ENCODE measurements at places on chromosomes 6 and 20.

GRCh38 chr6:39515006-39515405 is 192.5 kb upstream of the KCNK16 start:
- no peak for DNase-seq

DNA sequence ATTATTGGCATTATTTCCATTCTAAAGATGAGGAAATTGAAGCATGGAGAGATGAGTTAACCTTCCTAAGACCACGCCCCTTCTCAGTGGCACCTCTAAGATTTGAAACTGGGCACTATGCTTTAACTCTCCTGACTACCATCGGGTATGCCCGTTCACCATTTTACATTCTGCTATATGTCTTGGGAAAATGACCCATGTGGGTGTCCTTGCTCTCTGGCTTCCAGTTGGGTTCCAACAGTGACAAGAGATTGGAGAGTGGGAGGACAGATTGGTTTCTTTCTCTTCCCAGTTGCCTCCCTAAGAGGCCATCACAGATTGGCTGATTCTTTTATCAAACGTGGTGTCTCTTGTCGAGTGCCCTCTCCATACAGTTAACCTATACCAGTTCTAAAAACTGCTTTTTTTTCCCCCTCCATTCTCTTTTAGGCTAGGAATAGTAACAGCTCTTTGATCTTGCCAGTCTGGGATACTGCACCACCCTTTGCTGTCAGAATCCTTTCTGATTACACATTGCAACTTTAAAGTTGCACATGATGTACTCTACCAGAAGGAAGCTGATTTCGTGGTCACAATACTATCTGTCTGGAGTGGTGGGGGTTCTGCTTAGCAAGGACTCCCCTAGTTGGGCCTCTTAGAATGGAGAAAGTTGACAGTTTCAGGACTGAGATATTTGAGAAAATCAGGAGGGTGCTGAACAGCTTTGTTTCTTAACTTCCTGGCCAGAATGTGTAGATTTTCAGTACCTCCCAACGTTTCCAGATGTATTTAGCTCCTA is 88.0 kb upstream of the ELOVL5 start:
- DNase-seq = no peak

DNA sequence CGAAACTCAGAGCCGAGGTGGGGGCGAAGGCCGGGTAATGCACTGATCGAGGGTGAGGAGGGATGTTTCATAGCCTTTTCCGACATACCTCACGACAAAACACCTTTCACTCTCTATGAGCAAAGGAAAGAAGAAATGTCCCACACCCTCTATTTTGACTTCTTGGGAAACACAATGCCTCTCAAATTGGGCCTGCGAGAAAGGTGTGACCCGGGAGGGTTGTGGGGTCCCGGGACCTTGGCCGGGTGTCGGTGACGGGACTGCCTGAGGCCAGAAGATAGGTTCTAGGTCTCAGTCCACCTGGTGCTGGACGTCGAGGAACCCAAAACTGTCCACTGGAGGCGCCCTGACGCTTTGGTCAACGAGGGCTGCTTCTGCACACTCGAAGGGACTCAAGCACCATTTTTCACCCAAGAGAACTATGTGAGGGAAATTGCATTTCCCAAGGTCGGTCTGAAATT is 41.1 kb upstream of the OSTM1 start:
- DNase-seq = peak; percentile 16

- no peak for DNase-seq
These were observed 217.1 kb downstream of the ALDH8A1 start for GRCh38 chr6:134732763-134733162.

GRCh38 chr6:149305372-149305771 is 12.1 kb upstream of the TAB2 start:
- DNase-seq = no peak

DNA sequence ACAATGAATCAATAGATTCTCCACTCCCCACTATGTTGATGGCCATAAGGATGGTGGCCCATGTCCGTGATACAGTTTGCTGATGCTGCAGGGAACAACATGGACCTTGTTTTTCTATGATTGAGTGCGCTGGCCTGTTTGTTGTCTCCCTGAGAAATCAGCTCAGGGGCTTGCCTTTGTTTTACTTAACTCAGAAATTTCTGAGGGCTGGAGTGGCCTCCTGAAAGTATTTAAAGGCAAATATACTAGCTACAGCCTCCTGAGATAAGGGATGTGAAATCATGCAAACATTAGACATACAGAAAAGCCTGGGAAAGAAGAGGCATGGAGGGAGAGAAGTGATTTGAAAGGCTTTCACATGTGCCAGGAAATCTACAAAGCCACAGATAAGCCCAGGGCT is 170.3 kb upstream of the FLRT3 start:
- no peak for DNase-seq

DNA sequence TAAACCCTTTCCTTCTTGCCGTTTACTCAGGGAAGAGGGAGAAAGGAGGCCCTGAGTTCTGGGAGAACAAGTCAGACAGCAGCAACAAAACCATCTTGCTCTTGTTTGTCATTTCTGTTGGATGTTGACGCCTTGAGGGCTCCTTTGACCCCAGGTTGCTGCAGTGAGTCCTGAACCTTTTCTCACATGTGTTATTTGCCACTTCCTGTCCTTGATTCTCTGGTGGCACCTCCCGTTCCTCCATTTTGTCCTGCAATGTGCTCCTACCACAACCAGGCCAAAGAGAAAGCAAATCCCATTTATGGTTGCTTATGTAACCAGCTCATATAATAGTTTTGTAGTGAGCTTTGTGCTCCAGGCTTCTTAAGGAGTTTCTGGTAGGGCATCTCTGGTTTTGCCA is 66.6 kb upstream of the ADGRF4 start:
- no peak for DNase-seq

- DNase-seq = no peak
These were observed 10.6 kb downstream of the MTCH1 start for GRCh38 chr6:36975231-36976006.

- DNase-seq = no peak
These were observed 52.5 kb downstream of the SSR1 start for GRCh38 chr6:7260291-7261031.

- peak; percentile 13 for DNase-seq
These were observed 115.2 kb upstream of the NXT1 start for GRCh38 chr20:23235173-23236027.

- DNase-seq = no peak
These were observed 102.0 kb downstream of the PSMB1 start for GRCh38 chr6:170450916-170451761.

DNA sequence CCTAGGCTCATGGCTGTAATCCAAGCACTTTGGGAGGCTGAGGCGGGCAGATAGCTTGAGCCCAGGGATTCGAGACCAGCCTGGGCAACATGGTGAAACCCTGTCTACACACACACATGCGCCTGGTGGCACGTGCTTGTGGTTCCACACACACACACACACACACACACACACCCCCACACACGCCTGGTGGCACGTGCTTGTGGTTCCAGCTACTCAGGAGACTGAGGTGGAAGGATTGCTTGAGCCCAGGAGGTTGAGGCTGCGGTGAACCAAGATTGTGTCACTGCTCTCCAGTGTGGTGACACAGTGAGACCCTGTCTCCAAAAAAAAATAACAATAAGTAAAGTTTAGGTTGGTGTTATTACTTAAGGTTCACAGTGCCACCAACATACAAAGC is 165.8 kb downstream of the ZFAND3 start:
- DNase-seq = no peak

DNA sequence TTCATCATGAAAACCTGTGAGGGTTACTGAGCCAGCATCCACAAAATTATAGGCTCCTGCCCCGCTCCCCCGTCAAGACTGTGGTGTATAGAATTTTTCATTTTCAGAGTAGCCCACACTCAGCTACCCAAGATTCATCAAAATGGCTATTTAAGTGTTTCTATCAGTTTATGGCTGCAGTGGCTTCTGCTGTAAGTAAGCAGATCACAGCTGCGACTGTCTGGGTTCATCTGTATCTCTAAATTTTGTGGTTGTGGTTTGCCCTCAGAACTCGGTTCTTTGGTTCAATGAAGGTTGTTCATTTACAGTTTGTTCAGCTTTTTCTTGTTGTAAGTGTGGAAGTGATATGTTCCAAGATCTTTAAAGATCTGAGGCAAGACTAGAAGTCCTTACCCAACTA is 284.2 kb downstream of the DOK5 start:
- no peak for DNase-seq

DNA sequence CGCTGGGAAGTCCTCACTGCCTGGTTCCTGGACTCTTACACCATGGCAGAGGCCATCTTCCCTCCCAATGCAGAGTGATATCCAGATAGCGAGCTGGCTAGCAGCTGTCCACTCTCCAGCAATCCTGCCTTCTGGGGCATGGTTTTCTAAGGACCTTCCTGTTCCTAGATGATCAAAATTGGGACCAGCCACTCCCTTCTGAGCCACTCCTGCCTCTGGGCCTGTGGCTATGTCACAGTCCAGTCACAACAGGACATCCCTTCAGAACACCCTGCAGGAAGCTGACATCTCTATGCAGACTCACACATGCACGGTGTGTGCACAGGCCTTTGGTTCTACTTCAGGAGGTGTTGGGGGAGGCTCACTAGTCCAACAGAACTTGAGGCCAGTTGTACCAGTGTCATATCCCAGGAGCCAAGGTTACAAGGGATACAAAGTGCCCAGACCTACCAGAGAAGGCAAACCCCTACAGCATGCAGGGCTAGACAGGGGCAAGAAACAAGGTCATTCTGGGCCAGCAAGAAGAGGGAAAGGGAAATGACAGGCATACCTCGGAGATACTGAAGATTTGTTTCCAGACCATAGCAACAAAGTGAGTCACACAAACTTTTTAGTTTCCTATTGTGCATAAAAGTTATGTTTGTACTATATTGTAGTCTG is 2.7 kb upstream of the MCCD1 start:
- DNase-seq = no peak

- no peak for DNase-seq
These were observed 6.4 kb downstream of the CCND3 start for GRCh38 chr6:41935193-41935574.

DNA sequence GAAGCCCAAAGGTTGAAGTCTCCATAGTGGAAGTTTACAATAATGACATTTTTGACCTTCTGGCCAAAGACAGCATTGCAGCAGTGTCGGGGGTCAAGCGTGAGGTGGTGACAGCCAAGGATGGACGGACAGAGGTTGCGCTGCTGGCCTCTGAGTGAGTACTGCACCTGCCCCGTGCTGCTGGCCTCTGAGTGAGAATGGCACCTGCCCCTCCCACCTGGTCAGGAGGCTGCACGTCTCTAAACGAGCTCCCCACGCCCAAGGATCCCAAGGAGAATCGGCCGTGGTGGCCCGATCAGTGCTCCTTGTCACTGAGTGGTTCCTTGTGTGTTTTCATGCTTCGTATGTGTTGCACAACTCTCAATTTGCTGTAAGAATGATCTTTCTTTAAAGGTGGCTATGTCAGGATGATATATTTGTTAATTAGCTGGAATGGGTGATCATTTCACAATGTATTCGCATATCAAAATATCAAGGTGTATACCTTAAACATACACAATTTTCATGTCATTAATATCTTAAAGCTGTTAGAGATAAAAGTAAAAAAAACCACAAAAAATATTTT is 40.4 kb downstream of the FRMD1 start:
- DNase-seq = no peak

- no peak for DNase-seq
These were observed 111.1 kb upstream of the MCHR2 start for GRCh38 chr6:100105138-100105537.

GRCh38 chr20:52399352-52399751 is 207.8 kb upstream of the ZFP64 start:
- DNase-seq = no peak

- no peak for DNase-seq
These were observed 397.3 kb upstream of the NRSN1 start for GRCh38 chr6:23728707-23729106.

GRCh38 chr6:125477156-125477555 is 175.4 kb upstream of the HDDC2 start:
- no peak for DNase-seq

GRCh38 chr6:107600121-107600520 is 110.2 kb downstream of the SOBP start:
- no peak for DNase-seq

DNA sequence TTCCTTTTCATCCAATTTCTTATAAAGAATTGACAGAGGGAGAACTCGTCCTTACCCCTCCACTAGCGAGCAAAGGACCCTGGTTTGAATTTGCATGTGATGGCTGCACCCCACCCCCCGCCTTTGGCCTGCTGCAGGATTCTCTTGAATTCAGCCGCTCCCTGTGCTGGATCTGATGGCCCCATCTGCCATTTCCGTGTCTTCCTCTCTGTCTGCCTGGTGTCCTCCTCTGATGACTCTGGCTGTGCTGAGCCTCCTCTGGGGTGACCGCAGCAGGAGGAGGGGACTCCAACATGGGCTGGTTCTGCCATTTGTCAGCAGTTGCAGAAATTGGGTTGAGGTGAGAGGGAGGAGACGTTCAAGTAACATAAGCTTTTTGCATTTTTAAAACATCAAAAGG is 188.8 kb downstream of the DLL1 start:
- DNase-seq = no peak

DNA sequence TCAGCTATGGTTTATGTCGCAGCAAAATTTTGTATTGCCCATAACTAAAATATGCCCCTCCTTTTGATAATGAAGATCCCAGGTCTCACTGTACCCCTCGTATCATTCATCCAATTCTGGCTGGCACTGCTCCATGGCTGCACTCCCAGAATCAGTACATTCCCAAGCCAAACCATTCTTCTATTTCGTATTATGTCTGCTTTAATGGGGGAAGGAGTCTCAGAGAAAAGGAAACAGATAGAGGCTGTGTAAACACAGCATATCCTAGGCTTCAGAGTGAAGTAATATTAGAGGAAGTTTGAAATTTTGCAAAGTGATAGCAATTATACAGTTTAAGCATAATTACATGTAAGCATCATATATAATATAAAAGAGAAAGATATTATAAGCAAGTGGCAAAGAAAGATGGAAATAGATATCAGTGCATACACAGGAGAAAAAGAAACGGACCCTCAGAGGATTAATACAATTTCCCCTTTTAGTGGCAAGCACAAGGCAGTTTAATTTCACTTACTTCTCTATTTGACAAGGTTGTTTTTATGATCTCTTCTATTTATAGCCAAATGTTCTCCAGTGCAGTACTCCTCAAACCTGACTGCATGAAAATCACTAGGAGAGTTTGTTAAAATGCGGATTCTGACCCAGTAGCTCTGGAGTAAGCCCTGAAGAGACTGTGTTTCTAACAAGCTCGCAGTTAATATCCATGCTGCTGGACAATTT is 56.5 kb upstream of the TENT5A start:
- peak; percentile 15 for DNase-seq

GRCh38 chr20:49854190-49854875 is 41.7 kb downstream of the SLC9A8 start:
- DNase-seq = no peak

- no peak for DNase-seq
These were observed 368.1 kb upstream of the MARCKS start for GRCh38 chr6:113488812-113489685.

GRCh38 chr6:39053016-39053624 is 4.5 kb downstream of the GLP1R start:
- DNase-seq = no peak

GRCh38 chr20:22821796-22822195 is 213.3 kb upstream of the SSTR4 start:
- no peak for DNase-seq

GRCh38 chr6:7649037-7649810 is 59.2 kb downstream of the SNRNP48 start:
- no peak for DNase-seq
